ENCODE measurements at places on chromosomes 7 and 10. TPM values are rescaled to one million over a fixed set of nuclear protein-coding genes. Genes with fewer than 3 reads are reported as not detected.

- DNase-seq: no peak
These were observed 84.2 kb downstream of the CACNA2D1 start for GRCh38 chr7:82359426-82359825.

DNA sequence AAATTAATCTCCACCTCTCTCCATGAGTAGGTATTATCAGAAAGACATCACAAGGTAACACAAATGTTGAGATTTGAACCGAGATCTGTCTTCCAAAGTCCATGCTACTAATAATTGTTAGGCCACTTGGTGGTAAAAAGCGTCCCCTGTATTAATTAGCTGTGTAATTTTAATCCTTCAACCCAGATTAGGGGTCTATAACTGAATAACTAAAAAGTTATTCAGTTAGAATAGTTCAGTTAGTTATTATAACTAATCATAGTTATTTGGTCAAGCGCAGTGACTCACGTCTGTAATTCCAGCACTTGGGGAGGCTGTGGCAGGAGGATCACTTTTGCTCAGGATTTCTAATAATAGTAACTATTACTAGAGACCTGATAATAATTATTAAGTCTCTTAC, 5.6 kb downstream of the PDSS1 start:
- no peak for DNase-seq

Gene CPN1
- not detected for total RNA-seq

Gene DBNL
- total RNA-seq: 140 TPM

- no peak for DNase-seq
These were observed 3.5 kb downstream of the SKIDA1 start for GRCh38 chr10:21521751-21522533.

Gene LRRC18
- not detected for total RNA-seq

DNA sequence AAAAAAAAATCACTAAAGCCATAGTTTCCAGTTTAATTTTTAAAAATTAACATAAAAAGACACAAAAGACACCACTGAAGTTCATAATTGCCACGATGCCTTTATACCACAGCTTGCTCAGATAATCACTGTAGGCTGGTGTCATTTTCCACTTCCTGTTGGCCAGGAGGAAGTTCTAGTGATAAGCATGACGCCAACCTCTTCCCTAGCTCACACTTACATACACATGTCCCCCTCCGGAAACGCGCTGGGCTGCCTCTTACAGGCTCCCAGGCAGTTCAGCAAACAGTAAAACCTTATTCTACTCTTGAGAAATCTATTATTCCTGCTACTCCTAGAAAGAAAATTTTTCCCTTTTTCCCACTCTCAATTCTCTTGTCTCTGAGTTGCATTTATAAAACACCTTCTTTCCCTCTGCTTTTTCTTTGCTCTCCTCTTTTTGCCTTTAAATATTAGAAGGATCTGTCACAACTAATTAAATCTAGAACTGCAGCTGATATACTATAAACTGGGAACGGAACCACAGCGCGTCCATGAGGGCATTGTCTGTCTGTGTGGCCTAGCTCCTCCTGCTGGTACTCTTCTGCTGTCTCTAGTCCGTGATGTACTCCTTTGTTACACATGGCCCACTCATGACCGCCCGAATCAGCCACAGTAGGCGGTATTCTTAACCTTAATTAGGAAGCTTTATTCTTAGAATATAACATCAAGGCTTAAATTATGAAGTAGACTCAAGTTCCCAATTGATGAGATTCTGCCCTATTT, 664.9 kb downstream of the CNTNAP2 start:
- DNase-seq: no peak

Gene PBLD
- total RNA-seq: 1.1 TPM

DNA sequence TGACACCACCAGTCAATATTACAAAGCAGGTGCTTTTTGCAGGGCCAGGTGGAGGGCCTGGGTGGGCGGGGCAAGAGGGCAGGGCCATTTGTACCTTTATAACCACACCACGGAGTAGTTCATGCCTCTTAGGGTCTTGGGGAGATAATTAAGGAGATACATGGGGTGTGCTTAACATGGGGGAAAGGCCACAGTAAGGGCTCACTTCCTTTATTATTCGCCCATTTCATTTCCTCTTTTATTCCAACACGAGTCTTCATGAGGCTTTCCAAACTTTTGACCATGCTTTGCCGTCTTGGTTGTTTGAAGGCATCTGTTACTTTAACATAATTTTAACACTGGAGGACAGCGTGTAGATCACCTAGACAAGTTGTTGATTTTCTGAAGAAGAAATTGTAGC, 33.3 kb upstream of the LYZL2 start:
- no peak for DNase-seq

GRCh38 chr10:2836921-2837662, 230.3 kb upstream of the PFKP start:
- no peak for DNase-seq

GRCh38 chr7:107937531-107937930, 46.5 kb downstream of the DLD start:
- no peak for DNase-seq

GRCh38 chr10:11225935-11226334, 208.3 kb downstream of the CELF2 start:
- peak; percentile 48 for DNase-seq

DNA sequence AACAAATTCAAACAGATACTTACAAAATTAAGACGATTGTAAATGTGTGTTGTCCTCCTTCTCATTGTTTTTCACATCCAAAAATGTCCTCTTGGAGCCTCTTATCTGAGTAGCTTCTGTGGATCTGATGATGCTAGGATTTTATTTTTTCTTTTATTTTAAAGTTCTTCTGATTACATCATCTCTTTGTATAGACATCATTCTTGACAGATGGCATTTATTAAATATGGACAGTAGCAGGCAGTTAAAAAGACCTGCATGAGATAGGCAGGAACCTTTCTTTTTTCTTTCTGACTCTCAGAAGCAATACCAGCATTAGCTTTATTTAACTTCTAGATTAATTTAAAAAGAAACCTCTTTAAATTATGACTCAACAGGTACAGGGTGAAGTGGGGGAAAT, at the start of gene RPA3:
RPA3 (minus strand) TSS at position 116 of the 400 bp plus-strand sequence. CDS start 78,189 bp downstream, outside the sequence.
- DNase-seq: no peak

GRCh38 chr7:72446131-72446530, 34.0 kb upstream of the CALN1 start:
- DNase-seq: no peak

Gene CD36
- total RNA-seq: not detected

DNA sequence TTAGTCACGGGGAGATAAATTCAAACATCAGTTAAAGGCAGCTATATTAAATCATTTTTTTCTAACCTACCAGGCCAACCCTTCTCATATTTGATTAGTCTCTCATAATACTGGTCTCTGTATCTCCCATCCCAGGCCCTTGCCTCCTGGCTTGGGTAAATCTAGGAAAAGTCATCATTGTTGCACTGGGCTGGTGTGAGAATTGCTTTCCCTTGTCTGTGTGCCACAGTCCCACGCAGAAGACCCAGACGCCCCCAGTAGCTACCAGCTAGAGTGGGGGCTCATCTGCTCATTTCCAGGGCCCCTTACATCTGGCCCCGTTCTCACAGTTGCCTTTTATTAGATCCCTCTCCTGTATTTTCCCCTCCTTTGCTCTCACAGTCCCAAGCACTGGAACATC, 67.6 kb upstream of the VIPR2 start:
- no peak for DNase-seq

All from activated T-helper 1 cell treated with anti-CD3 and anti-CD28 coated beads, Interleukin-12 subunit alpha, Interleukin-12 subunit beta, Interleukin-2, Interleukin-4 antibody, amounts not matched to agents 30 ng/mL and 10 ng/mL and 1 ng/mL, durations not matched to agents 14 hours and 24 hours and 36 hours (primary cell).